ENCODE measurements at places on chromosomes 13 and 19.

- DNase-seq, result peak; percentile 6
Observed at GRCh38 chr19:51259348-51260245, 8.7 kb downstream of the SIGLECL1 start.

DNA sequence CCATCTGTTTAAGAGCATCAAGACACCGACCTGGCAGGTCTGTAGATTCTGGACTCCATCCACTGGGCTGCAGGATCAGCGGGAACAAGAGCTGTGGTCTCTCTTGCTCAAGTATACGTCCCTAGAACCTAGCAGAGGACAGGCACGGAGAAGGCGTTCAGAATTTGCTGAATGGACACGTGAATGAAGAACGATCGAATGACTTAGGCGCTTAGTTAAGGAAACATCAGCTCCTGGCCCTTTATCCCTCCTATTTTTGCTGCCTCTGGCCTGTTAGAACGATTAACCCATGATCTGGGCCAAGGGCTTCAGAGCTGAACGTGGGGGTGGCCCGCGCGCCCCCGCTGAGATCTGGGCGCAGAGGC is 953 bp downstream of the DZIP1 start:
- DNase-seq, result no peak

GRCh38 chr19:49492573-49493405 is 3.4 kb upstream of the RPS11 start:
- DNase-seq, result peak; percentile 32

GRCh38 chr19:6886277-6886897 is 992 bp upstream of the ADGRE1 start:
- no peak for DNase-seq

- DNase-seq, result no peak
Observed at GRCh38 chr13:109090796-109091195, 461.4 kb downstream of the MYO16 start.

GRCh38 chr19:28103921-28104320 is 1109.0 kb downstream of the UQCRFS1 start:
- DNase-seq, result no peak

- no peak for DNase-seq
Observed at GRCh38 chr19:45448887-45449299, 18.9 kb upstream of the FOSB start.

GRCh38 chr13:109096101-109096500 is 466.7 kb downstream of the MYO16 start:
- no peak for DNase-seq

DNA sequence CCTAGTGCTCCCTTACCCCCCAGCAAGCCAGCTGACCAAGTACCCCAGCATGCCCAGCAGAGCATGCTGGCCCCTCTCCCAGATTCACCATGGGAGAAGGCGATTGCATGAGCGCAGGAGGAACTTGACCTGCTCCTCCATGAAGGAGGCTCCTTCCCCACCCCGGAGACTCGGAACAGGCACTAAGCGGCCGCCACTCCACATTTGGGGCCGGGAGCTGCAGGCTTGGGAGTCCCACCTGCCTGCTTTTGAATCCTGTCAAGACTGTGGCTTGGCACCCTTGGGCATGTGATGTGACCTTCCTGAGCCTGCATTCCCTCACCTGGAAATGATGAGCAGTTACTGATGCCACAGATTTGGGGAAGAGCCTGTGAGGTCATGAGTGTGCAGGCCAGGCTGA is 12.7 kb upstream of the TIMM50 start:
- no peak for DNase-seq

DNA sequence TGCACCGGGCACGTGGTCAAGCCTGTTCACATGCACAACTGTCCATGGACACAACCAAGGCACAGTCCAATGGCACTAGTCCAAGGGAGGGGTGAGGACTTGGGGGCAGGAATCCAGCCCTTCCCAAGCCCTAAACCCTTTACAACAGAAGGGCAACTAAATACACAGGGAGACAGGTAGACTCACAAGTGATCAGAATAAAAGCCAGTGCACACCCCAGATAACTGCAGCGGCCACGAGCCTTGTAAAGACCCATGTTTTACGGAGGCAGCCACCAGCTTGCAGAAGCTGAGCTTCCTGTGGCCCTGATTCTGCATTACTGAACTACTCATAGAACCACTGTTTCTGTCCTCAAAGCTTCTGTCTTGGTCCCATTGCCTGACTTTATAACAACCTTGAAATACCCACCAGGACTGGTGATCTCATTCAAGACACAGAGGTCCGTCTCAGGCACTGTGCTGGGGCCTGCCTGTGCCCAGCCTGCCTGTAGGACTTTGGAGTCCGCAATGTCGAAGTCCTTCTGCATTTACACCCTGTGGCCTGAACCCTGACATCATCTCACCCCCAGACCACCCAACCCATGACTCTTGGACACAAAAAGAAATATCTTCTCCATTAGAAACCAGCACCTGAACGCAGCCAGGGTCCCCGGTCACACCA is 181.2 kb downstream of the COL4A1 start:
- no peak for DNase-seq

GRCh38 chr13:28429685-28430290 is 65.1 kb downstream of the FLT1 start:
- no peak for DNase-seq

- DNase-seq, result no peak
Observed at GRCh38 chr13:67440236-67440975, 210.3 kb upstream of the PCDH9 start.

- no peak for DNase-seq
Observed at GRCh38 chr19:1151917-1152587, 22.0 kb downstream of the SBNO2 start.

DNA sequence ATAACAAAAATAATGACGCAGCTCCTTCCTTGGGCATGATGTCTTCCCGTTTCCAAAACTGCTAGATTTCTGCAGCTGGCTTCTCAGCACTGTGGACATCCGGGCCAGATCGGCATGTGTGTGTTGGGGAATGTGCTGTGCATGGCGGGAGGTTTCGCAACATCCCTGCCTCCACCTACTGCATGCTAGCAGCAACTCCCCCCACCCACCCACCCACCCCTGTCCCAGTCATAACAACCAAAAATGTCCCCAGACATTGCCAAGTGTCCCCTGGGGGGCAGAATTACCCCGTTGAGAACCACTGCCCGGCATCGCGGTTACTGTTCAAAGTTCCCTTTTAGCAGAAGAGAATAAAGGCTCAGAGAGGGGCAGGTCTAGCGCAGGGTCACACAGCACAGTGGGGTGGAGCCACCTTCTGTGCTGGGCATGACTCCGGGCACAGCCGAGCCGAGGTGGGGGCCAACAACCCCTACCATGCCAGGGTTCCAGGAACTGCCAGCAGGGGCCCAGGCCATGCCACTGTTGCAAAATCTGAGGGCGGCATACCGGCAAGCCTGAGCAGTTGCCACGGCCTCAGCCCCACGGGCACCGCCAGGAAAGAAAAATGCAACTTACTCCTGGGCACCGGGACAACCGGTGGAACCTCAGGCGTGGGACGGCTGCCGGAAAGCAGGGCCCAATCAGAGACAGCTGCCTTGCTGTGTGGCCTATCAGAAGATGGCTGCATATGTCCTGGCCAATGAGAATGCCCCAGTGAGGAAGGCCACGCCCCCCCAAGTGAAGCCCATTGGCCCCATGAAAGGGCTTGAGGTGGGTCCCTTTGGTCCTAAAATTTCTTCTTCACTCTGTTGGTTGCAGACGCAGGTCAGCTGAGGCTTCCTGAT is 22.5 kb upstream of the NFIC start:
- DNase-seq, result no peak

DNA sequence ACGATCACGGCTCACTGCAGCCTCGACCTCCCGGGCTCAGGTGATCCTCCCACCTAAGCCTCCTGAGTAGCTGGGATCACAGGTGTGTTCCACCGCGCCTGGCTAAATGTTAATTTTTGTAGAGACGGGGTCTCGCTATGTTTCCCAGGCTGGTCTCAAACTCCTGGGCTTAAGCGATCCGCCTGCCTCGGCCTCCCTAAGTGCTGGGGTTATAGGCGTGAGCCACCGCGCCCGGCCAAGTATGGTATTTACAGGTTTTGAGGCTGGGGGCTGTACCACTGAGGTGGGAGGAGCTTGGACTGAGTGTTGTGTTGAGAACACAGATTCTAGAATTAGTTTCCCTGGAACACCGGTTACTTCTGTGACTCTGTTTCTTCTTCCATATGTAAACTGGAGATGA is 452 bp upstream of the PPM1N start:
- no peak for DNase-seq

DNA sequence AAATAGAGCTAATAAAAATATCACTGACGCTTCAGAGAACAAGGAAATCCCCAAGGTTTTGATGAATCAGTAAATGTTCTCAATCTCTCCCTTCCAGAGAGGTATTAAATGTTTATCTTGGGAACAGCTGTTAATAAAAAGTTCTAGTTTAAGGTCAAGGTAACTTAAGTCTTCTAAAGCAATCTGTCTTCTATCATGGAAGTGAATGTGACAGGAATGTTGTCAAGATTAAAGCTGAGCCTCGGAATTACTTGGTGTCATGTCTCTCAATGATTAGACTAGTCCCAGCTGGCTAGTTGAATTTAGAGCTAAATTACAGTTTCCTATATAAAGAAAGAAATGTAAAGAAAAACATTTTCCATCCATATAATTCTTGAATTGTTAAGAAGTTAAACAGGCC is 23.4 kb downstream of the ESD start:
- DNase-seq, result no peak

DNA sequence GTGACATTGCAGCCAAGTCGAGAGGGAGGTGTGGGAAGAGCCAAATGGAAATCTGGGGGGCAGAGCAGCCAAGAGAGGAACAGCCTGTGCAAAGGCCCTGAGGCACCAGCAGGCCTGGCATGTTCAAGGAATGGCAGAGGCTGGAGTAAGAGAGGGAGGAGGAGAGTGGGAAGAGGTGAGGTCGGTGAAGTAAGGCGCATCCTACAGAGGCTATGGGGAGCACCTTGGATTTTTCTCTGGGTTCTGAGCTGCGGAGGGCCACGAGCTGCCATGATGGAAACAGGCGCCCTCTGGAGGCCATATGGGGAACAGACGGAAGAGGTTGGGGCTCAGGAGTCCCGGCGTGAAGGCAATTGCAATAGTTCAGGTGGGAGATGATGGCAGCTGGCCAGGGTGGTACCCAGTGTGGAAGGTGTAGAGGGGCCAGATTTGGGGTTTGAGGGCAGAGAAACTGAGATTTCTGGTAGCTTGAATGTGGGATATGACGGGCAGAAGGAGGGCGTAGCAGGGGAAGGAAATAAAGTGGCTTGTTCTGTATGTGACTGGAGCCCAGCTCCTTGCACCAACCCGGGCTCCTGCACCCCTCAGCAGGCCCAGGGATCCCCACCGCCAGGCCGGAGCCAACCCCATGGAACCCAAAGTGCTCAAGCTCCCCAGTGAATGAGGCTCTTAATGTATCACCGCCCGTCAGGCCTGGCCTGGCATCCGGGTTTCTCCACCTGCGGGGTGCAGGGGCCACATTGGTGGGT is 20.5 kb upstream of the STRN4 start:
- peak; percentile 65 for DNase-seq

DNA sequence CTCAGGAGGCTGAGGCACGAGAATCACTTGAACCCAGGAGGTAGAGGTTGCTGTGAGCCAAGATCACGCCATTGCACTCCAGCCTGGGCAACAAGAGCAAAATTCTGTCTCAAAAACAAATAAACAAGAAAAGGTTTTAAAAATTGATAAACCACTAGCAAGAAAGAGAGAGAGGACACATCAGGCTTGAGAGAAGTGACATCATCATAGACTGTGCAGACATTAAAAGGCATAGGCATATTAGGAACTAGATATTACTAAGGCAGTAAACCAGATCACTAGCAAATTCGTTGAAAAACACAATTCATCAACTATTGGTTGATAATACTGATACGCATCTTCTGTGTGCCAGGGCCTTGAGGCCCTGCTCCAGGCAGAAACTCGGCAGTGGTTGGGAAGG is 7.7 kb downstream of the A1BG start:
- no peak for DNase-seq

DNA sequence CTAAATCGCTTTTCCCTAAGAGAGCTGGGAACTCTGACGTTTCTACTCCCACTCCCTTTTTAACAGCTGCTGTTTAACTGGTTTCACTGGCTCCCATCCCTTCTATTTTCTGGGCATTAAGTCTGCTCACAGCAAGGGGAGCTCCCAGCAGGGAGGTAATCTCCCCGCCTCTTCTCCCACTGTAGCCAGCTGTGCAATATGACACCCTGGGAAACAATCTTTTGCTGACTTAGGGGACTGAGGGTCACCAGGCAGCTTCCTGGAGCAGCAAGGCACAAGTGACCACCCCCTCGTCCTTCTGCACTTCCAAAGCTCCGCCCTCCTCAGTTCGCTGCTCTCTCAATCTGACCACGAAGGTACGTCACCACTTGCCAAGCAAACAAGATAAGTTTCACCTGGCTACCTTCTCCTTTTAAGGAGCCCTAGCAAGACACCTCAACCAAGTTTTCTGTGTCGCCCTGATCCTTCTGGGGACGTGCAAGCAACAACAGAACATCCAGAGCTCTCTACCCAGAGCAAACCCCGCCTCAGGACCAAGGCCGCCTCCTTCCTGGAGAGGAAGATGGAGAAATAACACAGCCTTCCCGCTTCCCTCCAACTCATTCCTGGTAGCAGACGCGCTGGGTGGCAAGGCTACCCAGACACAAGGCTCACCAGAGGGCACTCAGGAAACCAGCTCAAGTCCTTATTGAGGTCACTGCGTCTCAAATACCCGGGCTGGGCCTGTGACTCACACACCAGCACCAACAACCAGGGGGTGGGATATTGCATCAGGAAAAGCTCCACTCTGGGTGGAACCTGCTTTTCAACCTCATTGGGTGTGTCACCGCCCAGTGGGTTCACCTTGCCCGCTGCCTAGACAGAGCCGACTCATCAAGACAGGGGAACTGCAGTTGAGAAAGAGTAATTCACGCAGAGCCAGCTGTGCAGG is 92.4 kb downstream of the STK24 start:
- DNase-seq, result no peak

DNA sequence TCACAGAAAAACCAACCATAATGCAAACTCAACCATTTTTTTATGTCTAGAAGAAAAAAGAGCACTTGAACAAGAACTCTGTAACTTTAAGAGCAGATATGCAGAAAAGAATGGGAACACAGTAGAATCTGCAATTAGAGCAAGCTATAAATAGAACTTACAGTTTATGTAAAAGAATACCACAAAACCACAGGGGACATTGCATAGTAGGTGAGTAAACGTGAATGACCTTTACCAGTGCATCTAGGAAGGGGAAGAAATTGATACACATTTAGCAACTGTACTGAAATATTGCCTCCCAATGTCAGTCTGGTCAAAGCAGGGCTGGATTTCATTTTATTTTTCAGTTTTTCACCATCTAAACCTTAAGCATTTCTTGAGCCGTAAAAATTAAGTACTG is 242.2 kb upstream of the EDNRB start:
- no peak for DNase-seq

GRCh38 chr13:94129490-94129894 is 350.0 kb downstream of the DCT start:
- DNase-seq, result no peak

- DNase-seq, result no peak
Observed at GRCh38 chr13:22625691-22626090, 555.1 kb upstream of the SGCG start.

Measured in stimulated activated CD4-positive, alpha-beta T cell treated with anti-CD3 and anti-CD28 coated beads, TNF-alpha, amount 100 ng/mL, for 24 hours (primary cell).